H4 (cell line): ENCODE measurements at places on chromosomes 13 and 19.

DNA sequence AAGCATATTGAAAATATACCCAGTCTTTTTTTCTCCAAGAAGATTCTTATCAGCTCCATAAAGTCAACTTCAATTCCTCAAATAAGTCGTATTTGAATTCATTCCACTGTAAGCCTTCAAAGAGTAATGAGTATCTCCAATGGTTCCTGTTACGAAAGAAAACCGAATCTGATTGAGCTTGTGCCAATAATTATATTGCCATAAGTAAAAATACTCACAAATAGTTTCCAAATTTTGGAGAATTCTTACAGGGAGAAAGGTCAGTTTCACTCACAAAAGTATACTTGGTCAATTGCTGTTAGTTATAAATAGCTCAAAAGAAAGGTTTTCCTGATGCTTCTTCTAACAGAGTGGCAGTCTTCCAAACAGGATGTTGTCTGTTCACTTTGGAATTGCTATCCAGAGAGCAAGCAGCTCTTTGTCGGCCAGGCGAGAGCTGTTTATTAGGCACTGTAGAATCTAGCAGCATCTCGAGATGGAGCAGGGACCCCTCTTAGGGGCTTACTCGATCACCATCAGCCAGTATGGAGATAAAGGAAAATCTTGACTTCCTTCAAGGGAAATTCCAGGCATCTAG is 13.5 kb downstream of the ERICH4 start:
- no peak for DNase-seq

GRCh38 chr19:30076751-30077670 is 135.0 kb downstream of the URI1 start:
- no peak for DNase-seq

DNA sequence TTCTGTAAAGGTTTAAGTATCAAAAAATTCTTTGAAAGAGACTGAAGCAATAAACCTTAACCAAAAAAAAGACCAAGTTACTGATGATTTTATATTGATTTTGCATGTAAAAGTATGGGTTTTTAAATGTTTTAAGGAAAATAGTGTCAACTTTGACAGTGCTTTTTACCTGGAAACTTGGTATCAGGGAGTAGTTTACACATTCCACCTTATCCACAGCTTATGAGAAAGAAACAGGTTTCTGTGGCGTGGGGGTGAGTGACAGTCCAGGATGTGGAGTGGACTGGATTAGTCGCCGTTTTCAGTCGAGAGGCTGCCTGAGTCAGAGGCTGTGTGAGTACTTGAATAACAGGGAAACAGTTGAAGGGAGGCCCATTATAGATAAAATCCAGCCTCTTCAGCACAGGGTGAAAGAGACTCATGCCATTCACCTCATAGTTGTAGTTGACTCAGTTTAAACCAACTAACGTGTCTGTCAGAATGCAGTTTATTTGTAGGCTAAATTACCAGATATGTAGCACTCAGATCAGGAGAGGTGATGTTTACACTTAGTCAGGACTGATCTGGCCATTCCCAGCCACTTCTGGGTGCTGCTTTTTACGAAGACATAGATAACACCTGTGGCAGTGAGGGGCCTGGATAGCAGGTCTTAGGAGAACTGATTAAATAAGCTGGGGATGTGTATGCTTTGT is 595 bp upstream of the GPR183 start:
- DNase-seq, result no peak

DNA sequence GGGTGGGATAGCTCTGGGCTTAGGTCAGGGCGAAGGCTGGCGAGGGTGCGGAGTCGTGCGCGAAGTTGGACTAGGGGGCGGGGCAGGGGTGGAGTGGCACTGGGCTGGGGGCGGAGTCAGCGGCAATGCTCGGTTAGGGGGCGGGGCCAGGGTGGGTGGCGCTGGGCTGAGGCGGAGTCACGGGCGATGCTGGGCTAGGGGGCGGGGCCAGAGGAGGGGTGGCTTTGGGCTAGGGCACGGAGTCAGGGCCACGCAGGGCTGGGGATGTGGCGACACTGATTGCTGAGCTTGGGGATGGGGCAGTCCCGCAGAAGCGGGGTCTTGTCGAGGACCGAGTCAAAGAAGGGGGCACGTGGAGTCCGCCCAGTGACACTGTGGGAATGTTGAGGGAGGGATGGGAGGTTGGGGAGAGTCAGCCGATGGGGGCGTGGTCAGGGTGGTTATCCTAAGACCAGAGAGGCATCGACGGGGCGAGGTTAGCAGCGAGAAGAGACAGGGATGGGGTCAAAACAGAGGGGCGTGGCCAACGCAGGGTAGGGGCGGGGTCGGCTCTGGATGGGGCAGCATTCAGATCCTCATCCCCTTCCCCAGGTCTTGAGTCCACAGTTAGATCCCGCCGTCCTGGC is 8.7 kb downstream of the HOMER3 start:
- DNase-seq, result no peak

DNA sequence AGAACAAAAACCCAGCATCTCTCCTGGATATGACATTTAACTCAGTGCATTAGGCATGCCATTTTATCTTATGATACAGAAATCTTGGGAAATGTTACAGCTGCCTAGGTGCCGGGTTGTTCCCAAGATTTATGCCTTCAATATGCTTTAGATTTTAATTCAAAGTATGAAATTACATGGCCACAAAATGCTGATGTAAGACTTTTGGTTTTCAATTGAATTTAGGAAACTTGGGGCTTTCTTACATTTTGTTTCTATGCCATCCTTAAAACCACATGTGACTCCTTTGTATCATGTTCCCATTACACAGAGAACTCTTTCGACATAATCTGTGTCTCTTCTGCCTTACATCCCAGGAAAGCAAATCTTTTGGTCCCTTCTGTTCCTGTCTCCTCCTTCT is 83.9 kb downstream of the CCNA1 start:
- DNase-seq, result no peak

DNA sequence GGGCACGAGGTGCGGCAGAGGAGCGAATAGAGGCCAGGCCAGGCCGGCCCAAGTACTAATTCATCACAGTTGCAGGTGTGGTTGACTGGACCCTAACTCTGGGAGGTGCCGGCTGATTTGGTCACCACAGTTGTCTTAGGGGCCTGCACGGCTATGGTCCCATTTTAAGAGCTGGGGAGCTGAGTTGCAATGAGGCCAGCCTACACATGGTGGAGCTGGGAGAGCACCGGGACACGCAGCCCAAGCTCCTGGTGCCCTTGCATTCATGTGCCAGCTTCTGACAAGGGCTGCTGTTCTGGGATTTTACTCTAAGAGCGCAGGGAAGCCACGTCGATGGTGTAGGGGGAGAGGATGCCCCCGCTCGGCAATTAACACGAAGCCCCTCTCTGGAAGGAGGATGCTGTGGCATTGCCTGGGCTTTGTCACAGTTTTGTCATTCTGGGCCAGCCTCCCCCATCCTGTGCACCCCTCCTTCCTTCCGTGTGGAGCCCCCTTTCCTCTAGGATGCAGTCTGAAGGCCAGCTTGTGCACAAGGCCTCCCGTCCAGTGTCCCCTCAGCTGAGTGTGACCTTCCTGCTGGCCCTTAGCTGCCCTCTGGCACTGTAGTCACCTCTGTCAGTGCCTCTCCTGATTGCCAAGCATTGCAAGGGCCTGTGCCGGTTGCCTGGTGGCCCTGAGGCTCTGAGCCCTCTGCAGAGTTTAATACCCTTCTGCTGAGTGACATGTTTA is 109.4 kb upstream of the C1QTNF9B start:
- no peak for DNase-seq
